ENCODE measurements at places on chromosomes 13 and 19.

- no peak for DNase-seq
Observed at GRCh38 chr13:110258876-110259631, 47.9 kb downstream of the COL4A1 start.

- DNase-seq = no peak
Observed at GRCh38 chr13:33480561-33480960, 195.0 kb upstream of the STARD13 start.

DNA sequence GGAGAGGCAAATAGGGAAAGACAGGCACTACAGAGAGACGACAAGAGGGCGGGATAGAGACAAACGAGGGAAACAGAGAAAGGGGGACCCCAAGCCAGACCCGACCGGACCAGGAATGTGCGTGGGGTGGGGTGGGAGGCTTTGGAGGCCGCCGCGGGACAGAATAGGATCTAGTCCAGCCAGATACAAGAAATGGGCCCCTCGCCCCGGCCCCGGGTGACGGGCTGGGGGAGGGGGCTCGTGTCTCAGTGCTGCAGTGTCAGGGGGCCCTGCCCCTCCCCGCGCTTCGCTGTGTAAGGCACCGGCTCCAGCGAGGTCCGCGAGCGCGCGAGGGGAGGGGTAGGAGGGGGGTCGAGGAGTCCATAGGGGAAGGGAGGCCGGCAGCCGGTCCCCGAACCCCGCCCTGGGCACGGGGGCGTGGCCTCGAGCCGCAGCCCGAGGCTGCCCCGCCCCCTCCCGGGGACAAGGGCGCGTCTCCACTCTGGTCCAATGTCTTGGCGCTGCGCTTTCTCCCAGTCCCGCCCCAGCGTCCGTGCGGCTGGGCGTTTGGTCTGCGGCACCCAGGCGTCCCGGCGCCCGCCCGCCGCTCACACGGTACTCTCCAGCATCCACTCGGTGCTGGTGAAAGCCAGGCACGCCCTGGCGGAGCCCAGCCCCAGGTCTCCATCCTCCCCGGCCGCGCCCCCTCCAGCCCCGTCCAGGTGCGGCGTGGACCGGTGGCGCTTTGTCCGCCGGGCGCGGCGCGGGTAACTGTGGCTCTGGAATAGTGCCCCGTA, 11.0 kb downstream of the IFNL1 start:
- DNase-seq = peak; percentile 75

DNA sequence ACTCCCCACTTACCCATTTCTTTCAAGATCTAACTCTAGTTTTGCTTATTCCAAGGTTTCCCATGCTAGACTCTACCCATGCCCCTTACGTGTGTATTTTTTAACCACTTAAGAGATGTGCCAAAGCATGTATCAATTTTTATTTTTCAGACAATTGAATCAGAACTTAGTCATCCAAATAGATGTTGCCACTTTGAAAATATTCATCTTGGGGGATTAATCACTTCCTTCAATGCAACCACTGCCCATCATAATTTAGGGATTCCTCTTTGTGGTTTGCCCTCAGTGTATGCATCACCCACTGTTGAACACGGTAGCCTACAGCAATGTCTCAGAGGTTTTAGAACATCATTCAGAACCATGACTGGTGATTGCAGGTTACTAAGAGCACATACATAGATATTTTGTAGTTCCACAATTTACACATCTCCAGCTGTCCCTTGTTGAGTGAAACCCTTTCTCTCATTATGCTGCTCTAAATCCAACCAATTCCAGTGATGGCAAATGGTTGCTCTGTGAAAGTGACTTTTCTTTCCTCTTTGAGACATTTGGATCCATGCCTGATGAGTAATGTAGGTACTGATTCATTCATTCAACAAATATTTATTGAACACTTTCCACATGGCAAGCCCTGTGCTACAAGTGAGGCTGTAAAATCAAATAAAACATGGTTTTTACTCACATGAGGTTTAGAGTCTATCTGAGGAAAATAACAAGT, 60.6 kb upstream of the SERP2 start:
- no peak for DNase-seq

- peak; percentile 69 for DNase-seq
Observed at GRCh38 chr13:112973577-112973951, 4.5 kb downstream of the MCF2L start.

GRCh38 chr19:30070198-30070967, 128.3 kb downstream of the URI1 start:
- peak; percentile 73 for DNase-seq

DNA sequence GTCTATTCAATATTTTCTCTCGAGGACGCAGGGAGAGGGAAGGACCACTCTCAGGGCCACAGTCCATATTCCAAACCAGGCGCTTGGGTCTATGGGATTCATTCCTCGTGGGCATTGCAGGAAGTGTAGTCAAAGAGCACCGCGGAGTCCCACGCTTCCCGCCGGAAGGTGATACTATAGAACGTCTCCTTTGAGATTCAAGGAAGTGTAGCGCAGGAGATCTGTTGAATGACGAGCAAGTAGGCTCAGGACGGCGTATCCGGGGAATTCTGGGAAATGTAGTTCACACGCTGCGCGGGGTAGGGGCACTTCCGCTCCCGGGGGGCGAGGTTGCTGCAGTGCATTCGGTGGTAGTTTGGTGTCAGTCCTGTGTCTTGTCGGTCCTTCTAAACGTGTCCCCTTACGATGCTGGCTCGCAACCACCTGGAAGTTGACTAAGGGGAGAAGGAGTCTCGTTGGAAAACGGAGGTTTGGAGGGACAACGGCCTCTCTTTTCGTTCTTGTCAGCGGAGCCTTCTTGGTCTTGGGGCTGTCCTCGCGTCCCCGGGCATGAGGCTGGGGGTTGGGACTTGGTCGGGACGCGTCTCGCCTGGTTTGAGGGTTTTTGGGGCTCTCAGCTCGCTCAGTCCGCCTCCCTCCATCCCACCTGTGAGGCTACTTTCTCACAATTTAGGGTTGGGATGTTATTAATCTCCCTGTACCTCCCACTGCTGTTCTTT, at the start of gene ZNF284:
TSS of gene ZNF284 (plus strand) at position 336 of the 719 bp plus-strand sequence. CDS start 4,231 bp downstream, outside the sequence.
- DNase-seq = peak; percentile 88

GRCh38 chr13:29140277-29140676, 320.1 kb downstream of the MTUS2 start:
- DNase-seq = no peak

GRCh38 chr13:49652355-49653305, 24.3 kb downstream of the ARL11 start:
- DNase-seq = no peak

GRCh38 chr13:110869805-110870706, 44.8 kb downstream of the ANKRD10 start:
- DNase-seq = peak; percentile 97

DNA sequence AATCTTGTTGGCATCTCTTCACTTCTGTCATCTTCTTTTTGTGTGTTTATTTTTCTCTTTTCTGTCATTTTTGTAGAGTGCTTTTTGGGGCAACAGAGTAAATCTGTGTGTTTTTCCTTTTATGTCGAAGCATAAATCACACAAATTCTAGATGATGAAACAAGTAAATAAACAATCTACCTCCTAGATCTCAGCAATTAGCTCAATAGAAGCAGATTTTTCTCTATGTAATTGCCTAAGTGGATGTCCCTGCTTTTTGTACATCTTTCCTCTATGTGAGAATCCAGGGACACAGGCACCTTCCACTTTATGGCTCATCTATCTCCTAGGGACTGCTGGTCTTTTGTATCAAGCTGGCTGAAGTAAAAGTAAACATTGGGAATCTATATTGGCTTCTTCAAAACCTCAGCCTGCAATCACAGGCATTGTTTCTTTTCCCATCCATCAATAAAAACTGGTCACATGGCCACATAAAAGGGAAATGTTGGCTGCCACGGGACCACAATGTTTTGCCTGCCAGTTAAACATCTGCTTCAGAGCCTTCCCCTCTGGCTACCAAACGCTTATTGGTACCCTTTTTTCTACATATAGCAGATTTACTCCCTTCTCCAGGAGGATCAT, 323.8 kb downstream of the LMO7 start:
- DNase-seq = no peak

DNA sequence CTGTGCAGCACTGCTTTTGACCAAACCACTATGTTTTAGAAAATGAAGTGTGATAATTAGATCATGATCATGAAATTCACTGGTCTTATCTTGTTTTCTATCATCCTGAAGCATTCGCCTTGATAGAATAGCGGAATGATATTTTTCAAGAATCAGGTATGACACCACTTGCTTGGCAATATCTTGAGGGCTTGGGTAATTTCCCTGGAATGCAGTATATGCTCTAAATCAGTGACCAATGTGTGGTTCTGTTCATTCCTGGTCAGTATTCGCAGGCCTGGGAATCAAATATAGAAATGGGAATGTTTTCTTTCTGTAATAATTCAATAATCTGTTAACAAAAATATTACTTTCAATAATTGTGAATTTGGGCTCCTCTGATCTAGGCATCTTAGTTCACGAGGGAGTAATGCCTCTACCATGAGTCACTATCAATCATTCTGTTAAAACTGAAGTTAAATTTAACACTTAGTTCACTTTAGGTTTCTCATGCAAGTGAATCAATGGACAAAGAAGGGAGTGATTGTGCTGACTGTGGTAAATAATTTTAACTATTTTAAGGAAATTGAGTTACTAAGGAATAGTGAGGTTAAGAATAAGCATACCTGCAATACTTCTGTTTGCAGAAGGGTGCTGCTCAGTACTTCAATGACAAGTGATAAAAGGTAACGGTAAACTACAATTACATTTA, 137.9 kb downstream of the PCDH20 start:
- no peak for DNase-seq

- no peak for DNase-seq
Observed at GRCh38 chr19:1616875-1617274, 11.6 kb upstream of the UQCR11 start.

GRCh38 chr19:15671237-15671821, 1.6 kb upstream of the CYP4F12 start:
- DNase-seq = no peak

- DNase-seq = no peak
Observed at GRCh38 chr13:50940509-50940908, 30.9 kb downstream of the RNASEH2B start.

DNA sequence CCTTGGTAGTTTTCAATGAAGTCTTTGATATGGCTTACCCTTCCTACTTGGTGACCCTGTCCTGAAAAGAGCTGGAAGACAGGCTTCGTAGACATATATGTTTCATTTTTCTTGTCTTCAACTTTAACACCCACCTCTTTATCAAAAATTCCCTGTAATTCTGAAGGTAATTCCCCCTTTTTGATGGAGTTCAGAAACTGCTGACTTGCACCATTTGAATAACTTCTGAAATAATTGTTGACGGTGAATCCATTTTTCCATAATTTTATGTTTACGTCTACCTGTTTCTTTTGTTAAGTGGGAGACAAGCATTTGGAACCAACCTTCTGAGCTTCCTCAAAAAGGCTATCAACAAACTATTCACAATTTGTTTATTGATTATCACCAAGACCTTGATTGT, 14.6 kb upstream of the ZNF177 start:
- no peak for DNase-seq

DNA sequence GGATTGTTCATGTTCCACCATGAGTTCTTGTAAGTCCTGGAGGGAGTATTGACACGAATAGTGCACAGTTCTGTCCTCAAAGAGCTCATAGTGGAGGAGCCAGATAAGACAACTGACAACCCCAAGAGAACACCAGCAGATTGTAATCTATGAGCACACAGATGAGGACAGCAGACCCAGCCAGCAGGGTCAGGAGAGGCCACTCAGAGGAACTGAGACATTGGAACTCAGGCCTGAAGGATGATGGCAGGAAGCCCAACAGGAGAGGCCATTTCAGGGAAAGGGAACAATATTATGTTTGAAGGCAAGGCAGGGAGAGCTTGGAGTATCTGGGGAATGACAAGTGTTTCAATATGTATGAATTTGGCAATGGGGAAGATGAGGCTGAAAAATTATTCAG, 63.7 kb upstream of the IPO5 start:
- no peak for DNase-seq

GRCh38 chr13:23516190-23516589, 54.0 kb upstream of the TNFRSF19 start:
- no peak for DNase-seq

Data from posterior vena cava (tissue), 2 donors.